Stromal cell of bone marrow (primary cell): ENCODE measurements at places on chromosomes 4 and X.
A peak's percentile ranks its signal among the peaks of the same experiment; 100 is the strongest.

DNA sequence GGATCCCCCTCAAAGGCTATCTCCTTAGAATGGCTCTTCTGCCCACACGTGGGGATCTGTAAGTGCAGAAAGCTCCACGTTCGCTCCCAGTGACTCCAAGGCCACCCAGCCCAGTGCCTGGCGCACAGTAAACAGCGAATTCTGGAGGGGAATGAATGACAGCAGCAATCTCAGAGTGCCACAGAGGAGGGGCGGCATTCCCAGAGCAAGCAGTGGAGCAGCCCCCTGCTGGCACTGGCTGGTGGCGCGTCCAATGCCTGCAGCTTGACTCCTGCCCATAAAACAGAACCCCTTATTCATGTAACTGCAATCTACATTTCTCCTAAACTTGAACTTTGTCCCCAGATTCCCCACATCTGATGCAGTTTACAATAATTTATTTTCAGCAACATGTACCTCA is 6.9 kb upstream of the HELT start:
- no peak for DNase-seq

GRCh38 chr4:2336659-2337058 is 74.8 kb upstream of the MXD4 start:
- DNase-seq = no peak

- DNase-seq = peak; percentile 13
Observed at GRCh38 chr4:93764639-93765246, 63.8 kb upstream of the ATOH1 start.

DNA sequence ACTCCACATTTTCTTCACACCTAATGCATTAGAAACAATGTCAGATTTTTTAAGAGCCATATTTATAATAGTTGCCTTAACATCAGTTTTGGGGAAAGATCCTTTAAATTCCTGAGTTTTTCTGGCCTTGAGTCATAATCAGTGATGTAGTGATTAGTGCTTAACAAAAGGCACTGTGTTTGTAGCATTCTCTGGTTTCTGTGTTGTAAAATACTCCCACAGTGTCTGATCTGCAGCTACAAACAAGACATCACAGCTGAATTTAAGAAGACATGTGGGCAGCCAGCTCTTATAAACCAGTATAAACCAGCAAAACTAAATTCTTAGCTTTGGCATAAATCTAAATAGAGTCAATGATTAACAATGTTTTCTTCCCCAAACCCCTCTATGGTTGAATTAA is 233.8 kb downstream of the FSTL5 start:
- DNase-seq = no peak

GRCh38 chrX:52988985-52989917 is 30.9 kb upstream of the FAM156A start:
- DNase-seq = no peak

DNA sequence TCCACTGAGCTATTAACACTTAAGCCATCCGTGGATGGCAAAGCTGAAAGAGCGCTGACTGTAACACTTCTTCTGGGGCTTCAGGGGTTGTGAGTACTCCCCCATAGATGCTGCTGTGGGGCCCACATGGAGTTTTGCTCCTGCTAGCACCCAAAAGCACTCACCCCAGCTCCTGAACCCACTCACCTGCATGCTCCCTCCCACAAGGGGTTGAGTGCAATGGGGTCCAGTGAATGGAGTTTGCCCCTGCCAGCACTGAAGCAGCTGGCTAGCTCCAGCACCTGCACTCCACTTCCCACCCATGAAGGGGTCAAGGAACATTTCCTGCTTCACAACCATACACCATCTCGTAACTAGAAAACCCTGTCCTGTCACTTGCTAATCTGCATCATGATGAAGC is 78.9 kb downstream of the IL21 start:
- no peak for DNase-seq
